ENCODE measurements at places on chromosomes 7 and 10. TPM values are rescaled to one million over a fixed set of nuclear protein-coding genes. Genes with fewer than 3 reads are reported as not detected.

- no peak for DNase-seq
These were observed 72.0 kb downstream of the RNF216 start for GRCh38 chr7:5709347-5709950.

The NUTM2A gene
- total RNA-seq = 2.1 TPM

DNA sequence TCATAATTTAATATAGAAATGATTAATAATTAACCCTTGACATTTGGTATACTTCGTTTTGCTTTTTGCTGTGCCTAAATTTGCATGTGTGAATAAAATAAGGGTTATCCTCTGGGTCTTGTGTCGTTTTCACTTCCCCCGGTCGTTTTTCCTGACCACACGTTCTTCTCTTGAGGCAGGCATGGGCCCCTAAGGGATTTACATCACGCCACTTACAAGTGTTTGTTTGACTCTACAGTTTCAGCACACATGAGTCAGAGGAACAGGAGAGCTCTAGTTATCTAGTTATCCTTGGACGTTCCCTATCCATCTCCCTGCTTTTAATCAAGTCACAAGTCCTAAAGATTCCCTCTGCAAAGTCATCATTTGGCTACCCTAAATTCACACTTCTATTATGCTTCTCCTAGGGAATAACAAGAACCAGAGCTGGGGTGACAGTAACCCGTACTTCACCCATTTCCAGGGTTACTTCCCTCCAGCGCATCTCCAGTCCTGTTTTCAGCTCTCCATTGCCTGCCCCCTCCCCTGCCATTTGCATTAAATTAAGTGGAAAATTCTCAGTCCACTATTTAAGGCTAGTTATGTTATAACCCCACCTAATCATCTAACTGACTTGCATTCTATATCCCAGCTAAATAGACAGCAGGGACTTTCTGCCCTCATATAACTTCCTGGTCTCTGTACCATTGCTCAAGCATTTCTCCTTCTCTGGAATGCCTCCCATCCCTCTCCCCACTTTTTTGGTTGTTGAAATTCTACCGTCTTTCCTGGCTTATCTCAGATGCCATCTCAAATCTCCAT, 206.9 kb downstream of the PTEN start:
- DNase-seq = no peak

DNA sequence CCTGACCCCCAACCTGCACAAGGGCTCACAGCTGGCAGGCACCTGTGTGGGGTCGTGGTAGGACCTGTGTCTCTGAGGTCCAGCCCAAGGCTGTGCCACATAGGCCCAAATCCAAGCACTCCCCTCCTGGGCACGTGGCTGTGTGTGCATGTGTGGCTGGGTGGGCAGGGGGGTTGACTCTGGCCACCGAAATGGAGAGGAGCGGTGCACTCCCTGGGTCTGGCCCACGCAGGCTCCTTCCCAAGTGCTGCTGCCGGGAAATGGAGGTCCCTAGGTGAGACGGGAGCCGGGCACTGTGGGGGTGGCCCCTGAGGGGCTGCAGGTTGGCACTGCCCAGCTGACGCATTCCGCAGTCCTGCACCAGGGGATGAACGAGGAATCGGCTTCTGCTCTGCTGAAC, 528.1 kb downstream of the DNAJB6 start:
- DNase-seq = no peak

- DNase-seq = peak; percentile 31
These were observed 184.5 kb upstream of the INHBA start for GRCh38 chr7:41887416-41887815.

DNA sequence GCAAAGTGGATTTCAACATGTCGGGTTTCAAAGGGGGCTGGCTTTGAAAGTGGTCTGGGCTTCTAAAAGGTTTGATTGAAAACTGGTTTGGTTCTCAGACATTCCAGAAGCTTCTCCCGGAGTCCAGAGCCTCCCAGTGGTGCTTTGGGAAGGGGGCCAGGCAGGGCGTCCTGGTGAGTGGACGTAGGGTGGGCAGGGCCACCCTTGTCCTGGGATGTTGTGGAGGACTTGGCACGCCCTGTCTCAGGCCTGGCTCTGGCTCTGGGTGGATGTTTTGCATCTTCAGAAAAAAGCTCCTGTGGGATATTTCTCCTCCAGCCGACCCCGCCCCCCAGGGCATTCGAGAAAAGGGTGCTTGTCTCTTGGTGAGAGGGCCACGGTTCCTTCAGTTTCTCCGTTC, 31.2 kb downstream of the GRIFIN start:
- no peak for DNase-seq

GRCh38 chr7:144484445-144484844, 81.0 kb upstream of the NOBOX start:
- DNase-seq = no peak

The LMTK2 gene
- 17.4 TPM for total RNA-seq

- no peak for DNase-seq
These were observed 42.3 kb upstream of the SP8 start for GRCh38 chr7:20828947-20829346.

DNA sequence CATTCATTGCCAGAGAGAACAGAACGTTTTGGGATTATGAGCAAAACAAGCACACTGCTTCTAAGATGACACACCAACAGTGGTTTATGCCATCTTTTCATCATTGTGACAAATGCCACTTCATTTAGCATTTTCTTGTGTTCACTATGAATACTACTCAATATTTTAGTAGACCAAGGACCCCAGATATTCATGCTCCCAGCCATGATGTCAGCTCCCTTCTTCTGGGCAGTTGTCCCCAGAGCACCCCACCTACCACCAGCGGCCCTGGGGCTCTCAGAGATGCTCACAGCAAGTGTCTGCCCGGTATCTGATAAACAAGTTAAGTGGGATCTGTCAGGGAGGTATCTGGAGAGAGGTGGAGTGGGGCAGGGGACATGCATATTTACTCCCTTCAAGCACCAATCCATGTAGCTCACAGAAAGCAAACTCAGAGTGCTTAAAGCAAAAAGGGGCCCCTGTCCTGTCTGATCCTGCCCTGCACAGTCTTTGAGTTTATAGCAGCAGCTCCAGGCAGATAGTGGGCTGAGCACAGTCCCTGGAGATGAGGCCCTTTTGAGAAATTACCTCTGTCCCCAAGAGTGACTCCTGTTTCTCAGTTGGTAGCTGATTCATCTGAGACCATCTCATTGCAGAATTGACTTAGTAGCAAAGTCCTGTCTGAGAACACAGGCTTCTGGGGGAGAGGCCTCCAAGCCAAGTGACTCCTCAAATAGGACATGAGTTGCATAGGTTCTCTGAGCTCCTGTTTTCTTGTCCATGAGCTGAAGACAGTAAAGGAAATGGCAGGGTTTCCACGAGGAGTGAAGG, 281.8 kb upstream of the KLF6 start:
- no peak for DNase-seq

GRCh38 chr7:826230-826917, 5.9 kb upstream of the SUN1 start:
- no peak for DNase-seq

DNA sequence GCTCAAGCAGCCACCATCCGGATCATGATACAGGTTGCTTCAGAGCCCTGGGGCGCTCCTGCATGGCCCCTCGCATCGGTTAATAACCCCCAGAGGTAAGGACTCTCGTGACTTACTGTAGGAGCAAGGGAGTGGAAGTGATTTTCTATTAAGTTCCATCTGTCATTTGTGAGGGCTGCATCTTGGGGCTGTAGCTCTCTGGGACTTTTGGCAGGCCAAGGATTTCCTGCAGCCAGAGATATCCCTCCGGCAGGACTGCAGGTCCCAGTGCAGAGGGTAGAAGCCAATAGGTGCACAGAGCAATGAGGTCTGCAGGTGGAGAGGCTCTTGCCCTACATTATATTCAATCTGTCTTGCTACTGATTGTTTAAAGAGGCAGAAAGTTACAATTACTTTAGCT, 356.8 kb upstream of the ADARB2 start:
- DNase-seq = no peak

The MOGAT3 gene
- total RNA-seq = not detected

DNA sequence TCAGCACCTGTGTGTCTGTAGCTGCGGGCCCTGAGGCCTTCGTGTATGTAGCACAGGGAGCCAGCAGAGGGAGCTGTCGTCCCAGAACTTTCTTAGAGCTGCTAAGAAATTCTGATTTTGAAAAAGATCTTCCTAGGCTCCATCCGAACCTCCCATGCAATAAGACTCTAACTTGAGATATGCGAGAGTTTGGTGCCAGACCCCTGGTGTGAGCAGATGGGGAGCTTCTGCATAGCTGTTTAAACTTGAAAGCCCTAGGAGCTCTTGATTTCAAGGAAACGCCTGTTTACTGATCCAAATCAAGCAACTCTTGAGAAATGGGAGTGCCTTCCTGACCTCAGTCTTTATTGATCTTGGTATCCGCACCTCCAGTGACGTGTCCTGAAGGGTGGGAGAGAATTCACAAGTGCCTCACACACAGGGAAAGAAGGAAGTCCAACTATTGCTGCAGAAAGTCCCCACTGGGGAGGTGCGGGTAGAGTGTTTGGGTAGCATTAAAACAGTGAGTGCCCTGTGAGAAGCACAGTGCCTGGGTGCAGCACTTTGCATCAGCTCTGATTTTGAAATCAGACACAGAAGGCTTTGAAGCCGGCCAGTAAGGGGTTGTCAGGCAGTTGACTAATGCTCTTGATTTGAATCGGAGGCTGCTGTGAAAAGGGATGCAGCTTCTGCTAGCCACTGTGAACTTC, 66.4 kb upstream of the STRIP2 start:
- peak; percentile 91 for DNase-seq

GRCh38 chr10:71346731-71347130, 27.7 kb downstream of the SLC29A3 start:
- no peak for DNase-seq

The NKX2-3 gene
- total RNA-seq = 6.2 TPM

The ZNF862 gene
- 8.5 TPM for total RNA-seq

DNA sequence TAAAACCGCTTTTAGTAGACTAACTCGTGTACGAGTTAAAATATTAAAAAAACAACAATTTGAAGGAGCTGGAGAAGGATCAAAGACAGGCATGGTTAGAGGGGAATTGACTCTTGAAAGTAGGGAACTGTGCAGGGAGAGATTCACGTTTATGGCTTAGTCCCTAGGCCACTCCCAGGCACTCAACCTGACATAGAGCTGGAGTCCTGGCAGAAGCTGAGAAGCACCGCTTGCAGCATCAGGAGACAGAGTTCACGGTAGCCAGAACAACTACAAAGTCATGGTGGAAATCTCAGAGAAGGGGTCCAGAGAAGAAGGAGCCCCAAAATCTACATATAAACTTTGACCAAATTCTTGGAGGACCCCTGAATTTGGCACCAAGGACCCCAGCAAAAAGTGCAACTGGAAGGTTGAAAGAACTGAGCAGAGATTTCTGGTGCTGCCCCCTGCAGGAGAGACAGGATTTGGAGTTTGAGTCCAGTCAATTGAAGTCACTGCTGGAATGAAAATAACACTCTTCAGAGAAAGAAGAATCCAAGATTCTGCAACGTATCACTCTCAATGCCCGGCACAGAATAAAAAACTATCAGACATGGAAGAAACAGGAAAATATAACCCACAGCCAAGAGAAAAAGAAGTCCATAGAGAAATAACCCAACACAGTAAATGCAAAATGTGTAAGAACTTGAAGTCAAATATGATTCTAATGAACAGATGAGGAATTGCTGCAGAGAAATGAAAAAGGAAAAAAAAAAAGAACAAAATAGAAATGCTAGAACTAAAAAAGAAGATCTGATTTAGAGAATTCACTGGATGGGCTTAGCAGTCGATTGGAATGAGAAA, 493.3 kb upstream of the PODXL start:
- DNase-seq = no peak

- DNase-seq = no peak
These were observed 130.5 kb upstream of the ANKRD30A start for GRCh38 chr10:36994886-36995285.

- DNase-seq = peak; percentile 96
These were observed 554.3 kb downstream of the TYW1 start for GRCh38 chr7:67550801-67551436.

The TAC1 gene
- total RNA-seq = 0.82 TPM

DNA sequence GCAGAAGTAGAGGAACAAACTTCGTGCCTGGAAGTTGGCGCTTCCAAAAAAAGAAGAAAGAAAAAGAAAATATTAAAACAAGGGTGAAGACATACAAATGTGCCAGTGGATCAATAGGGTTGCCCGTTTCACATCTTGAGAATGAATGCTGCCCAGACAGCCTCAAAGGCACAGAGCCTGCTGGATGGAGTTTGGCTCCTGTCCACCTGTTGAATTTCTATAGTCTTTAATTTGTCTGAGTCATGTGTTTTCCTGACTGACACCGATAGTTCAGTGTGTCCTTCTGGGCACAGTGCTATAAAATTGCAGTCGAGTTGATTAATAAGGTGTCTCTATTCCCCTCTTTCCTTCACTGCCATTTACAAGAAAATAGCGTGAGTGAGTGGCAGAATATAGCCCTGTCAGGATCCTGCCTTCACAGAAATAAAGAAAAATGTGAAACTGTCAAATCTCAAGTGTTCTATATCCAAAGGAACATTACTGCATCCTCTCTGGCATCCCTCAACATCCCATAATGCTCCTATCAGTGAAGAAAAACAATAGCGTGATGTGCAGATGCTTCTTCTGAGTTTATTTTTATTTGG, 471.3 kb upstream of the AUTS2 start:
- no peak for DNase-seq

DNA sequence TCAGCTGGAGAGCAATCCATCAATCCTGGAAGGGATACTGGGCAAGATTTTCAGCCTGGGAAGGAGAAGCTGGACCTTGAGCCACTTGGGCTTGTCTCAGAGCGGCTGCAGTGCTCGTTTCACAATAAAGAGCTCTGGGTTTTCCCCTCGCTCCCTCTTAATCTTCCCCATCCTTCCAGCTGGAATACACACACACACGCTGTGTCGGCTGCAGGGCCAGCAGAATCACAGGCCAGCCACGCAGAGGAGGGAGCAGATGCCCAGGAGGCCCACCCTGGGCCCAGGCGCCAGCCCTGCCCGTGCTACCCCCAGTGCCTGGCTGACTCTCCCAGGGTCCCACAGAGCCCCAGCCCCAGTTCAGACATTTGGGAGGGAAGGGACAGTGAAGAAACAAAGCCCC, 255.1 kb downstream of the TNS3 start:
- peak; percentile 85 for DNase-seq

The PTPN20 gene
- 3.0 TPM for total RNA-seq

The TDRD1 gene
- total RNA-seq = 1.6 TPM

DNA sequence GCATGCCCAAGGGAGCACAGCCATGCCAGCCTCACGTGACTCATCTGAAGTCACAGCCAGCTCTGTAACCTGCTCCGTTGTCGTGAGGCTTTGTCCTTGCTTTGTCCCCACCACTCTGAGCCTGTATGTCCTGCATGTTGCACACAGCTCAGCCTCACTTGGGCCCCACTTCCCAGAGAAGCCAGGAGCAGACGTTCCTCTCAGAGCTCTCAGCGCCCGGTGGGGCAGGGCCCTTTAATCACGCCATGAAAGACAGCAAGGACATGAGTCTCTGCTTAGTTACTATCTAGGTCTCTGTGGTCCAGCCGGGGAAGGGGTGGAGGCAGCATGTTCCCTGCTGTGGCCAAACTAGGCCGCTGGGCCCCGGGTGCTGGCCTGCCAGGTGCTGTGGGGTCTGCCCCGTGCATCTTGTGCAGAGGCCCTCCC, 127.4 kb upstream of the FAM20C start:
- DNase-seq = no peak

DNA sequence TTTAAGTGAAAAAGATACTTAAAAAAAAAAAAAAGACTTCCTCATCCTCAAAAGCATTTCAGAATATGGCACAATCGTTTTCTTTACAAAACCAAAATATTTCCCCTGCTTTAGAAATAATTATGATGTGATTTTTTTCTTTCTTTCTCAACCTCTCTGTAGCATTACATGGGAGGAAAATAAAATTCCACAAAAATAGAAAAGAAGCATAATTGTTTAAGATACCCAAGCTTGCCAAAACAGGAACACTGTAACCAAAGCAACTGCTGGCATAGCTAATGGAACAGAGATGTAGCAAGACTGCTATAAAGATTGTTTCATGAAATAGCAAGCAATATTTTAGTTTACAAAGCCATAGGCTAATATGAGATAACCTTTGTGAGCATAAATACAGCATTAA, 75.6 kb upstream of the GPR22 start:
- no peak for DNase-seq
